Endothelial cell (in vitro differentiated cells): ENCODE measurements at places on chromosomes 3 and 15.

DNA sequence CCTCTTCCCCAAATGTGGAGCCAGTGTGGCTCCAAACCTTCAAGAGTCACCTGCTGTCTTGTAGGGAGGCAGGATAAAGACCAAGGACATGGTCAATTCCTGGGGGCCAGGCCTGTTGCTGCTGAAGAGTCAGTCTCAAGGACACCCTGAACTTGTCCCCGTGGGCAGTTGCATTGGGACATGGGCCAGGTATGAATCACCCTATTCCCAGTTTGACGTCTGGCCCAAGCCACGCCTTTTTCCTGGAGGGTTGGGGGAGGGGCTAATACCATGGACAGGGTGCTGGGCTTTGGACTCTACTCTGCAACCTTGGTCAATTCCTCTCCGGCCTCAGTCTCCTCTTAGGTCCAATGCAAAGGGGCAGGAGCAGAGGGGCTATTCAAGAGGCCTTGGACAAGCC lies 10.4 kb downstream of the ATP2B2 start:
- DNase-seq, result no peak

- DNase-seq, result no peak
Observed at GRCh38 chr3:128149650-128150049, 3.6 kb upstream of the EEFSEC start.

DNA sequence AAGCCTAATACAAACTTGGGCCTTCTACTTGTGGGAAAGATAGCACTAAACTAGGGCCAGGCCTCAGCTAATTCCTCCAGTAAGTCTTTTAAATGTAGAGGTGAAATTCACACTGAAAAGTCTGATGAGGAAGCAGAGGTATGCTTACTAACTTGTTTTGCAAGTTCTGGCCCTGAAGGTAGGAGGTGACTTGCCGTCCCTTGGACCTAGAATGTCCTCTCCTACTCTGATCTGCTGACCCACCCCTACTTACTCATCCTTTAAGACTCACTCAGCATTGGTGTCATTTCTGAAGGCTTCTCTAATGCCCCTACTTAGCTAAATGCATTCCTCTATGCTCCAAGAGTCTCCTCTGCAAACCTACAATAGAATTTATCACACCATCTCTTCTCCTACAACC lies 19.4 kb downstream of the RIOX2 start:
- no peak for DNase-seq

- no peak for DNase-seq
Observed at GRCh38 chr15:49282366-49282765, 112.3 kb downstream of the GALK2 start.

GRCh38 chr15:70059476-70060213 lies 38.1 kb downstream of the TLE3 start:
- no peak for DNase-seq

- DNase-seq, result peak; percentile 80
Observed at GRCh38 chr3:182682263-182683241, 110.8 kb upstream of the ATP11B start.

GRCh38 chr3:183503746-183504145 lies 51.8 kb downstream of the KLHL6 start:
- DNase-seq, result no peak

- no peak for DNase-seq
Observed at GRCh38 chr3:126208606-126209256, 28.3 kb upstream of the ALDH1L1 start.

- DNase-seq, result no peak
Observed at GRCh38 chr3:99833617-99834205, 16.0 kb downstream of the CMSS1 start.

DNA sequence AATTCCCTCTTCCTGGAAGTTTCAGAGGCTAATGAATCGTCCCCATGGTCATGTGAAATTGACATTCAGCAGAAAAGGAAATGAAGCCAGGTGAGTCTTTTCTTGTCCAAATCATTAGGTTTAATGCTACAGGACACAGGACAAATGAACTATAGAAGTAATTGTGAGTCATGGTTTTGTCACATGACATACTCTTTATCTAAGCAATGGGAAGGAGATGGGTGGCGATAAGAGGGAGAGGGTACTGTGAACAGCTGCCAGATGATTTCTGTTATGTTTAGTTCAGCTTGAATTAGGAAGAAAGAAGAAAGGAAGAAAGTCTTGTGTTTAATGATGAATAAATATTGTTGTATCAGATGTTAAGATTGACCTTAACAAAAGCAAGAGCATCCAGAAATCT lies 515.4 kb upstream of the ZNF717 start:
- DNase-seq, result no peak

DNA sequence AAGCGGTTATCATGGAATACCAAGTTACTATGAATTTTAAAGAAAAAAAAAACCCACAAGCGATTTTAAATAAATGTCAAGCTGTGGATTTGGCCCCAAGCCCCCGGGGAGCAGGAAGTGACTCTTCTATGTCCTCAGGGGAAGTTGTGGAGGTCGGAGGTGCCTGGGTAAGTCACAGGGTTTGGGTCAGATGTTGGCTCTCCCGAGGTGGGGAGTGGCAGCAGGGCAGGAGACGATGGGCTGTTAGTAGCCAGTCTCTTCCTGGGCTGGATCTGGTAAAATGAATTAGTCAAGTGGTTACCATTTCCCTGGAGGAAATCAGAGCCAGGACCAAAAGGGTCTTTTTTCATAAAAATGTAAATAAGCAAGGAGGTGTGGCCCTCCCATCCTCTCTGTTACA lies 316.7 kb downstream of the TLE3 start:
- DNase-seq, result no peak

- peak; percentile 57 for DNase-seq
Observed at GRCh38 chr3:150763841-150764483, 993 bp upstream of the SIAH2 start.
